ENCODE measurements at places on chromosomes 7 and 10.

GRCh38 chr7:19009241-19009935 lies 108.0 kb downstream of the TWIST1 start:
- no peak for DNase-seq

DNA sequence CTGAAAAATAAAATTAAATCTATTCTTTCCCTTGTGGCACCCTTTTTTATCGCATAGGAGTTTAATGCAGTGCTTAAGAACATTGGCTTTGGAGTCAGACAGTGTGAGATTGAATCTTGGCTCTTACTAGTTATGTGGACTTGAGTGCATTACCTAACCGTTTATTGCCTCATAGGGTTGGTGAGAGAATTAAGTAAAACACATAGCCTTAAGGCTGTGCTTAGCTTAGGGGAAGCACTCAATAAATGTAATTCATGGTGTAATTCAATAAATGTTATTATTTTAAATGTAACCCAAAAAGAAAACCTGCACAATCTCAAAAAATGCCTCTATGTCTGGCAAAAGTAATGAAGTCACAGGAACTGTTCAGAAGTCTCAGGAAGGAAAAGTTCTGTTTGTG lies 2.7 kb downstream of the STK17A start:
- no peak for DNase-seq

DNA sequence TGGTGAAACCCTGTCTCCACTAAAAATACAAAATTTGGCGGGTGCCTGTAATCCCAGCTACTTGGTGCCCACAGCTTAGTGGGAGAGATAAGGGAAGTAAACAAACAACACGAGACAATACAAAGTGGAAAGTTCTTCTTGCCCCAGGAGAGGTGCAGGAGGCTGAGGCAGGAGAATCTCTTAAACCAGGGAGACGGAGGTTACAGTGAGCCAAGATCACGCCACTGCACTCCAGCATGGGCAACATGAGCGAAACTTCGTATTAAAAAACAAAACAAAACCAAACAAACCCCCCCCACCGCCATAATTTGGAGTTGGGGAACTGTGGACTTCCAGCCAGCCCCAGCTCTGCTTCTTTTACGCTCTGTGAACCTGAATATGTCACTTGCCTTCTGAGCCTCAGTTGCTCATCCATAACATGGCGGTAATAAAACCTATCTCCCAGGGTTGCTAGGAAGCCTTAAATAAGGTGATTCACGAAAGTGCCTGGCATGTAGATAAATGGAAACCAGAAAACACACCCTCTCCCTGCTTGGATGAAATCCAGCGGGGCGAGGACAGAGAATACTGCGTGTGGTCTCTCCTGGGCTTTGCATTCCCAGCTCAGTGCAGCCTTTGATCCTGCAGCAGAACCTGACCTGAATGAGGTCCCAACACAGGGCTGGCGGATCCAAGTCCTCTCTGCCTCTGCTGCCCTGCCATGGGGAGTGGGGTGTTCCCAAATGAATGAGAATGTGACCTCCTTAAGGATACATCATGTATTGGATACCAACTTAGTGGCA lies 10.2 kb downstream of the MLXIPL start:
- DNase-seq: no peak

DNA sequence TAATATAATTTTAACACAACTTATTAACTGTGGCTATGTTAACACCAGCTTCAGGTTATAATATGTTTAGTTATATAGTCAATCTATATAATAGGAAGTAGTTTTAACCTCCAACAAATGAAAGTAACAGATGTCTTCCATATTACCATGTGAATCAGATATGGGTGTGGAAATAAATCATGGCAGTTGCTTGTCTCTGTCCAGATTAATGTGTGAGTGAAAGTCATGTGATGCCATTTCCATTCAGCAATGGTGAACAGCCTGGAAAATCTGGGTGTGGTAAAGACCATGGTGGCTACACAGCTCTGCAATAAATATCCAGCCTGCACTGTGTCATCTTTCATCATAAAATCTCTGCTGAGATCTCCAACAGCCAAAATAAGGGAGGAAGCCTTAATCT lies 27.8 kb downstream of the HEPACAM2 start:
- no peak for DNase-seq

- DNase-seq: no peak
Measured at GRCh38 chr7:74619235-74619860, 38.2 kb upstream of the GTF2I start.

GRCh38 chr10:127873901-127874470 lies 18.8 kb downstream of the CLRN3 start:
- no peak for DNase-seq

- no peak for DNase-seq
Measured at GRCh38 chr10:89640241-89640640, 4.8 kb downstream of the PANK1 start.

- no peak for DNase-seq
Measured at GRCh38 chr10:43360086-43360485, 11.3 kb upstream of the FXYD4 start.

DNA sequence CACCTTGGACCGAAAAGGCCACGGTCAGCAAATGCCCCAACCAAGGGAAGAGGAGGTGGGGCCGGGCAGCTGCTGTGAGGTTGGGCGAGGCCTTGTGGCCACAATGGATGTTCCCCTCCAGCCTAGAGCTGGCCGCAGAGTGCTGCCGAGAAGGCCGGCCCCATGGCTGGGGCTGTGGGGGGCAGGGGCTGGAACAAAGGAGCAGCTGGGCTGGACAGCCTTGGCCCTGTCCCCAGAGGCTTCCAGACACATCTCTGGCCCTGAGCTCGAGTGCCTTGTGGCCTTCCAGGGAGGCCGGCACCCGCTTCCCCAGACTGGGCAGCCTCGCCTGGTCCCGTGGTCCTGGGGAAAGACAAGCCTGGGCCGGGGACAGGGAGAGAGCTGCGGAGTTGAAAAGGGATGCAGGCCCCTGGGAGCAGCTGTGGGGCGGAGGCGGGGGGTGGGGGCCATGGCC lies 88.0 kb downstream of the PDGFA start:
- DNase-seq: no peak

- DNase-seq: no peak
Measured at GRCh38 chr7:47552621-47553020, 29.3 kb downstream of the TNS3 start.

GRCh38 chr7:12291870-12292269 lies 80.8 kb downstream of the TMEM106B start:
- no peak for DNase-seq
